ENCODE measurements at places on chromosomes 2 and 18.

- no peak for DNase-seq
These were observed at the start of gene CSRNP3 for GRCh38 chr2:165469417-165469816. TSS of gene CSRNP3 (plus strand) at chr2:165469698. CDS start at chr2:165595066, 125,368 bp downstream.

DNA sequence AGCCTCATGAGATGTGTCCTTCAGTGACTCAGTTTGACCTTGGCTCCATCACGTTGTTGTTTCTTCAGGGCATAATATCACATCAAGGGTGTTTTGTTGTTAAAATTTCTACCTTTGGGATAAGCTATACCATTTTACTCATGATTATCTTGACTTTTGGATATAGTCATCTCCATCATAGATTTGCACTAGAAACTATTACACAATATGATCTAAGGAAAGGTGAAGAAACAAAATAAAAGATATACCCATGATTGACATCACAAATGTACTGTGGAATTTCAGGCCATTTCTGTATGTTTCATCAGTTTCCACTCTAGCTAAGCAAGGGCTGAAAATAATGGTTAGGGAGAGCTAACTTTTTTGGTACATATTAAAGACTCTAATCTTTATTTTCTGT is 24.7 kb upstream of the FAM171B start:
- DNase-seq = no peak

DNA sequence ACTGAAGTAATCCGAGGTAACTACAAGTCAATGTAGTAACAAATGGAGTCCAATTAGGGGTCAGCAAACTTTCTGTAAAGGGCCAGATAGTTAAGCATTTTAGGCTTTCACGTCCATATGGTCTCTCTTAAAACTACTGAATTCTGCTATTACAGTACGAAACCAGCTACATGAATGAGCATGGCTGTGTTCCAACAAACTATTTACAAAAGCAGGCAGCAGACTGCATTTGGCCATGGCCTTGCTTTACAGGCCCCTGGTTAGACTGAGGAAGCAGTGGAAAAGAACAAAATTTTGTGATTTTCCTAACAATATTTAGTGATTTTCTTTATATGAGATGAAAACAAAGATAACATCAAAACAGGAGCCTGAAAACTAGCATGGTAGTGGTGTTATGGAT is 64.0 kb downstream of the RTN4 start:
- no peak for DNase-seq

DNA sequence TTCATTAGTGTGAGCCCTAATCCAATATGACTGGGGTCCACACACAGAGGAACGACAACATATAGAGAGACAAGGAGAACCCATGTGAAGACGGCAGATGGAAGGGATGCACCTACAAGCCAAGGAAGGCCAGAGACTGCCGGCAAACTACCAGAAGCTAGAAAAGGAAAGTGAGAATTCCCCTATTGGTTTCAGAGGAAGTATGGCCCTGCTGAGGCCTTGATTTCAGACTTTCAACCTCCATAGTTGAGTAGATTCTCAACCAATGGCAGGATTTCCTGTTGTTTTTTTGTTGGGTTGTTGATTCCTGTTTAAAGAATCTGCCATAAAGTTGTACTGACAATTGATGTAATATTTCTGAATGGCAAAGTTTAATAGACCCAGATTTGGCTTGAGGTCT is 241.5 kb downstream of the SATB2 start:
- DNase-seq = no peak

GRCh38 chr18:58662118-58662517 is 9.1 kb upstream of the MALT1 start:
- peak; percentile 76 for DNase-seq

DNA sequence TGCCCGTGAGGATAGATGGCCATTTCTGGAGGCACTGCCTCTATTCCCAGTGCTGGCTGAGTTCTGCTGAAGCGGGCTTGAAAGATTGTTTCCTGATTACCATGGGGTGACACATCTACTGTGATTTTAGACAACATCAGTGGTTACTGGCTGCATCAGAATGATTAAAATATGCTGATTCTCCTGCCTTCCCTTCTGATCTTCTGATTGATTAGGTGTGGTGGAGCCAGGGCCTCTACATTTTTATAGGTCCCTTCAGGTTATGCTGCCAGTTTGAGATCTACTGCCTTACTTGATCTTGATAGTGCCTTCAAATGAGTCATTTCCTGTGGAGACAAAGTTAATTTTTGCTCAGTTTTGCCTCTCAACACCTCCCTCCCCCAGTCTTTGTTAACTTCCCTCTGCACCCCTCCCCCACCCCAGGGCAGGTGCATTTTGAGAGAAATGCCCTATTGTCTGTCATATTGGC is 31.6 kb upstream of the SNORC start:
- DNase-seq = peak; percentile 40

GRCh38 chr2:61993422-61994024 is 88.0 kb downstream of the COMMD1 start:
- DNase-seq = no peak

- peak; percentile 46 for DNase-seq
These were observed 25.4 kb downstream of the PDCL3 start for GRCh38 chr2:100588071-100588786.

- DNase-seq = no peak
These were observed 35.3 kb upstream of the FAM98A start for GRCh38 chr2:33634261-33634910.
